ENCODE measurements at places on chromosomes 2 and 18. TPM values are rescaled to one million over a fixed set of nuclear protein-coding genes. Genes with fewer than 3 reads are reported as not detected.
A peak's percentile ranks its signal among the peaks of the same experiment; 100 is the strongest.

DNA sequence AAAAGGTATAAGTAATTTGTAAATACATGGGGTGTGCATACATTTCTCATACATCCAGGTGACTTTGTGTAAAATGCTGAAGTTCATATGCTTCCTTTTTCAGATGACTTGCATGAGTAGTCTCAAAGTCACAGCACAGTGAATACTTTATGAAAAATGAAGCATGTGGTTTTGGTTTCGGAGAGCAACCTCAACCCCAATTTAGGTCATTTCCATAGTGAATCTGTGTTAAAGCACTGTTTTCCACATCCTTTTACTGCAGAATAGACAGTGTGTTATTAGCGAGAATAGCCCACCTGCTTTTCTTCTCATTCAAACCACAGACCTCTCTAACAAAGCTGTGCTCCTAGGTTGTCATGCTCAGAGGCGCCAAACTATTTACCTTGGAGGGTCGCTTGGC is 204.4 kb upstream of the RASGRP3 start:
- DNase-seq, result no peak

DNA sequence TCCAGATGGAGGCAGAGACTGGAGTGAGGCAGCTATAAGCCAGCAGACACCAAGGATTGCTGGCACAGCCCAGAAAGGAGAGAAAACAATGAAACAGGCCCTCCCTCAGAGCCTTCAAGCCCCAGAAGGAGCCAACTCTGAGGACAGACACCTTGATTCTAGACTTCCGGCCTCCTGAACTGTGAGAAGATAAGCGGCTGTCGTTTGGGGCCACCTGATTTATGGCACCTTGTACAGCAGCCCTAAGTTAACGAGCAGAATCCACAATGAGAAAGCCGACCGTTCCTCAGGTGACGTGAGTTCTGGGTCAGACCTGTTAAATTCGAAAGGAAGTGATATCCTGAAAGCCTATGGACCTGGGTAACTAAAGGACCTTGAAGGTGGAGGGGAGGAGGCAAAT is 7.3 kb upstream of the CNDP2 start:
- DNase-seq, result no peak

GRCh38 chr2:46325182-46325928 is 28.1 kb downstream of the EPAS1 start:
- peak; percentile 83 for DNase-seq

GRCh38 chr2:29517413-29517812 is 402.2 kb downstream of the CLIP4 start:
- no peak for DNase-seq

- DNase-seq, result no peak
Measured at GRCh38 chr2:17995593-17995992, 117.1 kb downstream of the KCNS3 start.

- DNase-seq, result peak; percentile 76
Measured at GRCh38 chr2:55168221-55169154, 63.6 kb downstream of the CLHC1 start.

DNA sequence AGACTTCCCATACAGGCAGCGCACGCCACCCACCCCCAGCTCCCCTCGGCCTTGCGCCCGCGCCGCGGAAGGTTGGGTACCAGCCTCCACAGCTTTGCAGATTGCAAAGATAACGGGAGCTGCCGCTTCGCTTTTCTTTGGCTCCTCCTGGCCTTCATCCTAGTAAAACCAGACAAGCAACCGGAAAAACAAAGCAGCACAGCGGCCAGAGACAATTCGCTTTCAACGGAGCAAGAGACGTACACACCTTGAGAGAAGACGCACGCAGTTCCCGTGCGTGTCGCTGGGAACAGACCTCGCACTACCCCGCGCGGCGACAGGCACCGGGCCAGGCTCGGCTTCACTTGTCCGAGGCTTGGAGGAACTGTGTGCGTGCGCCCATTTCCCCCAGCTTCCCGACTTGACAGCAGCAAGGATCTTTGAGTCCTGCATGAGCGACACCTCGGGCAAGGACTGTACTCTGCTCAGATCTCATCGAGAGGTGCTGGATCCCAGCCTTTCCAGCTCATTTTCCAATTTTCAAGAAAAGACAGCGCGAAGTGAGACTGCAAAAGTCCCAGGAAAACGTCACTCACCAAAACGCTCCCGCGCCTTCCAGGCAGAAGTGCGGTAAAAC is 964 bp downstream of the ZBTB7C start:
- DNase-seq, result no peak

- no peak for DNase-seq
Measured at GRCh38 chr2:105490956-105491355, 92.1 kb upstream of the FHL2 start.

DNA sequence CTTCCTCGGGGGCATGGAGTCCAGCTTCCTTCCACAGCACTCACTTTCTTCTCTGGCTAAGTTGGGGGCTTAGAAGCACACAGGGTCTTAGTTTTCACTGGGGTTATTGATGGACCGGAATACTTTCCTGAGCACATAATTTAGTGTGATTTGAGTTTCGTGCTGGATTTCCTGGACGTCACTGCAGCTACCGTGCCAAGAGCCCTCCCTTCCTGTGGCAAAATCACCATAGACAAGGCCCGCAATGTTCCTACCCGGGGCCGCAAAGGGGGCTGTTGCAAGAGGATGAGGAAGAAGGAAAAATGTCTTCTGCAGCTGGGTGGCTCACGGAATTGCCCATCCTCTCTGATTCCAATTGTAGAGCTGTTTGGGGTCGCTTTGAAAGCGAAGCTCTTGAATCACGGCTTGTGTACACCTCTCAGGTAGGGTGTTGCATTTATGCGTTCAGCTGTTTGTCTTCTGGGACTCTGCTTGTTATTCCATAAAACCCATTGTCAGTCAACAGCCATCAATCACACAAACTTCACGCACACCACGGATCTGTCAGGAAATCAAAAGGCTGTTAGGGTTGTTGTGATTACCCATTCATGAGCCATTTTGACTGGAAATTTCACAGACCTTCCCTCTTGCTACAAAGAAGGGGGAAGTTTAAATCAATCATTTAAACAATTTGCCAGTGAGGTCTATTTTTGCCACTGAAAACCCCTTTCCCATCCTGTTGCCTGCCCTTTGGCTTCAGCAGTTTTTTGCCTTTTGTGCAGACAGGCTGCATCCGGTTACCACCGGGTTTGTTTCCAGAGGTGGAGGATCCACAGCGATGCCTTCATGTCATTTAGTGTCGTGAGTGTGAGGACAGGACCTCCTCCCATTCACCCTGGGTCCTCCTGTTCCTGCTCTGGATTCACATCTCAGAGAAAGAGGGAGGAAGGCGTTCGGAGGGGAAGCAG is 36.0 kb downstream of the SMIM21 start:
- DNase-seq, result no peak

DNA sequence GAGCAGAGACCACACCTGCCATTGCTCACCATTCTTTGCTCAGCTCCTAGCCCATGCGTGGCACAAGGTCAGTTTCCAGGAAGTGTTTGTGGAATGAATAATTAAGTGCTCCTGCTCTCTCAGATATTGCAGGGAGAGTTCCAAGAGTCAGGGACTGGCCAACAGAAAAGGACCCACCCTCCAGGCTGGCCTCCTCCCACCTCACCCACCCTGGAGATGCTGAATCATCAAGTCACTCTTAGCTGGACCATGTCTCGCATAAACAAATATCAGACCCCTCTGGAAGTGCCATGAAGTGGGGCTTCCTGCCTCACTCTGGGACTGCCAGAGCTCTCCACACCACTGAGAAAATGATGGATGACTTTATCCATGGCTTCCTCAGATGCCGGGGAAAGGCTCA is 256.0 kb downstream of the TNS1 start:
- no peak for DNase-seq

DNA sequence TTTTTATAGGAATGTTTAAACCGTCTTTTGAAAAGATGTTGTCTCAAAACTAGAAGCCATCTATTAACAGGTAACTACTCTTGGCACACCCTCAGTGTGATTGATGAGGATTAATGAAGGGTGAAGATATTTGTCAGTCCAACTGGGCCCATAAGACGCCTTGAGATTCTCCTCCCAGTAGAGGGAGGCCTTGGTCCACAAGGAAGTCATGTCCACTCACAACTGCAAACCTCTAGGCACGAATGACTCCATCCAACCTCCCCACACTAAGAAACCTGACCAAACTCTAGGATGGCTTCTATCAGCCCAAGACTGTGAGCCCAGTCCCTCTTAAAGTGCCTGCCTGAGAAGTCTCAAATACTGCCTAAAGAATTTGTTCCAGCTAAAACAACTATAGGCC is 19.2 kb upstream of the GRP start:
- DNase-seq, result peak; percentile 32

DNA sequence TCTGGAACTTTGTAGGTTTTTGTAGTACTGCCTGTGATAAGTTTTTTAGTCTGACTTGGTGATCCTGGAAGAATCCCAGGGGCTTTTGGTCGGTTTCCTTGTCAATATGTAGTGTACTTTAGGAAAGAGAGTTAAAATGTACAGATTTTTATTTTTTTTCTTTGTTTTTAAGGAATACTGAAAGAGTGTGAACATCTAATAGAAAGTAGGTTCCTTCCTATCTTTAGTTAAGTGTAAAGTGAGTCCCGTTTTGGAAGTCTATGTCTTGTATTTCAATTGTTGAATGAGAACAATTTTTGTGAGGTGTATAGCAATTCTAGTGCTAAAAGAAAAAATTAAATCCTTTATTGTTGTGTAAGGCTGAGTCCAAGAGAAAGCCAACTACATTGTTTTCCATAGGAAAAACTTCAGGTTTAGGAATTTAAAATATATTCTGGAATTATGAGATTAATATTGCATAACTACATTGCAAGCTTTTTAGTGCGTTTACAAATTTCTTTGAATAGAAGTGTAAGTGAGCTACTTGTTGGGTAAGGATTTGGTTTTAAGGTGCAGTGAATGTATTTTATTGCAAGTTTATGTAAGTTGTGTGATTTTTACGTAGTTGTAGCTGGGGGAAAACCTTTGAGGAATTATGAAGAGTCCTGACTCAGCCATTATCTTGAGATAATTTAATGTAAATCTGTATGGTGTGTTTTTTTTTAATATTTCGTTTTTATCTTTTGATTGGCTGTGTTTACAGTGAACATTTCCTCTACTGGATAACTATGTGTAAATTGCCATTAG is 1.7 kb downstream of the VAPA start:
- no peak for DNase-seq

DNA sequence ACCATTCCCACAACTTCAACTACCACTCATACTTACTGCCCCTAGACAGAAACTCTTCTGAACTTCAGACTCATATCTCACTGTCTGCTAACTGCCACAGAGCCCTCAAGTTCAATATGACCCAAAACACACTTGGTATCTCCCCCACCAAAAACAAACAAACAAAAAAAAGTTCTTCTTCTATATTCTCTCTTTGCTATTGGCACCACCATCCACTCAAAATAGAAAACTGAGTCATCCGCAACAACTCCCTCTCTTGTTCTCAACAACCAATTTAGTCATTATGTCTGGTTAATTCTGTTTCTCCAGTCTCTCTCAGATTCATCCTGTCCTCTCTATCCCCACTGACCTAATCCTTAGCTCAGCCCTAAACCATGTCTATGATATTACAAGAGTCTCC is 7.2 kb upstream of the DCTN1 start:
- peak; percentile 44 for DNase-seq

- DNase-seq, result no peak
Measured at GRCh38 chr2:95393901-95394300, 8.6 kb upstream of the FAHD2A start.

The UGT1A4 gene
- total RNA-seq, result not detected

The ONECUT2 gene
- 0.06 TPM for total RNA-seq

The DSG1 gene
- total RNA-seq, result not detected

The SERPINB11 gene
- not detected for total RNA-seq

The MC2R gene
- not detected for total RNA-seq
